ENCODE measurements at places on chromosomes 6 and 20.

DNA sequence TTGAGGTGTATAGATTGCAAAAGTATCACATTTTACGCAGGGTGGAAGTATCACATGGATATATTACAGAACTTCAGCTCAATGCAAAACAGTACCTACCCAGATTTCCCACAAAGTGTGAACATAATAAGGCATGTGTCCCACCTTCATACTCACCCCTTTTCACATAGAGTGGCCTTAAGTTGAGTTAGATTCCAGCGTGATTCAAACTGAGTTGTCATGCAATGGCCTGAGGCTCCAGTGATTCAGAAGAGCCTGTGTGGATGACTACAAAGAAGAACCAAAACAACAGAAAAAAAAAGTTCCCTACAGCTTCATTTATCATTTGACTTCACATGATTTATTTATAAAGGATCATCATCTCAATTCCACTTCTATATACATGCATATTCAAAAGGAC is 309.7 kb downstream of the SLC35F1 start:
- DNase-seq, result peak; percentile 88

- DNase-seq, result peak; percentile 93
Observed at GRCh38 chr6:6969761-6970223, 138.0 kb upstream of the RREB1 start.

DNA sequence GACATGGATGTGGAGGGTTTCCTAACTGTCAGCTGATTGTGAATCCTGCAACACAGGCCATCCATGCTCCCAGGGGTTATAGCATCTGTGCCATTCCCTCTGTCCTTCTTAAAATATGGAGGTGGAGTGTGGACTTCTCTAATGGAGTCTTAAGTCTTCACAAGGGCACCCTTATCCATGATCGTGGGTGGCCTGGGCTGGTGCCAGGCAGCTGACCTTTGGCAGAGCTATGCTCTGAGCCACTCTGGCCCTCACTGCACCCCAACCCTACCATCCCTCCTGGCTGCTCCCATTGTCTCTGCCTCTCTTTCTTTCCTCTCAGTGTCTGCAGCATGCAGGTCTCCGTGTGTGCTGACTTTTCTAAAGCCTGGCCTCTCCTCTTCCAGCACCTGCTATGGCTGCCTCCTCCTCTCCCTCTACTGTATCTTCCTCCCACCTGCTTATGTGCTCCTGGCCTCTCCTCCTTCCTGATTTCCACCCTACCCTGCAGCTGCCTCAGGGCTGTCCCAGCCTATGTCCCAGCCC is 11.2 kb upstream of the PCMTD2 start:
- no peak for DNase-seq

DNA sequence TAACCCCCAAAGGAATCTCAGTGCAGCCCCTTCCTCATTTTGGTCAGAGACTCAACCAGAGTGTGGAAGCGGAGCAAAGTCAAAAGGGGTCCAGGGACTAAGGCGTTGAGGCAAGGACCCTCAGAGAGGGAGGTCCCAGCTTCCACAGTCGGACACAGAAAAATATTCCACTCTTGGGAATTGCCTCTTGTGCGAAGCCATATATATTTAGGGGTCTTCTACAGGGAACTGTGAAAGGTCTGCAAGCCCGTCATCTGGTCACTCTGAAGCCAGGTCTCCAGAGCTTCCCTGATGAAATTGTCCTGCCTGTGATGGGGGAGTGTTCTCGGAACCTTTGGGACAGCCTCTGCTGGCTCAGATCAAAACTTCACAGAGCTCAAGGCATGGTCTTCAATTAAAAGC is 160.8 kb downstream of the TBXT start:
- no peak for DNase-seq

GRCh38 chr6:156699017-156699421 is 78.2 kb upstream of the ARID1B start:
- peak; percentile 96 for DNase-seq

DNA sequence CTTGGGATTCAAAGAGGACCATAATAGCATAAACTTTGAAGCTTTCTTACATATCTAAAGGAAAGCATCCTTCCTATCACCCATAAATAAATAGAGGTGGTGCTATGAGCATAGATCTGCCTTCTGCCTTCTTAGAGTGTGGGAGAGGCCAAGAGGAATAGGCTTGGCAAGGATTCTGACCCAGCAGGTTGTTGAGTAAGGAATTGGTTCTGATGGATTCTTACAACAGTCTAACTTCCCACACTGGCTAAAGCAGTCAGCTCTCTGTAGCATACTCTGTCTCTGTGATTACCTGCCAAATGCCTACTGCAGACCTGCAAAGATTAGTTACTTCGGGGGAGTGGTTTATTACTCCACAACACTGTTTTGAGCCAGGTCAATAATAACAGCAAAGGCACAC is 198.0 kb upstream of the RAB32 start:
- DNase-seq, result peak; percentile 37

GRCh38 chr6:144295211-144295610 is 10.1 kb downstream of the UTRN start:
- DNase-seq, result no peak

- no peak for DNase-seq
Observed at GRCh38 chr6:162271922-162272321, 455.6 kb downstream of the PRKN start.

DNA sequence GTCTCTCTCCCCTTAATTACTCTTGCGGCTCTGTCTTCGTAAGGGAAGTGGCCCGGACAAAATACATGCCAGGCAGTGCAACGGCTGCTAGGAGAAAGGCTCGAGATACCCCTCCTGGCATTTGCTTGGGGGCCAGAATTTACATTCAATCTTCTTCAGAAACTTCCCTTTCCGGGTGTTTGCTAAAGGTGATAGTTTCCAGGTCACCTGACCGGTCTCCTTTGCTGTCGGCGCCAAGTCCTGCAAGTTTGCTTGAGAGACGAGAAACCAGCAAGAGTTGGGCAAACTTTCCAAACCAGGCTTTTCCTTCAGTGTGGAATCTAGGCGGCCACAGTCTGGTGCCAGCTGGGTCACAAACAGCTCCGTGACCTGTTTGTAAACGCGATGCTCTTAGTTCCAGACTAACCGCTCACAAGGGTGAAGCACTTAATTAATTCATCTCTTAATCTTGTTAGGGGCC is 563 bp upstream of the SRSF3 start:
- DNase-seq, result peak; percentile 54

GRCh38 chr6:835476-836160 is 142.7 kb upstream of the EXOC2 start:
- DNase-seq, result peak; percentile 8

GRCh38 chr6:37354526-37355384 is 972 bp downstream of the RNF8 start:
- DNase-seq, result peak; percentile 41

DNA sequence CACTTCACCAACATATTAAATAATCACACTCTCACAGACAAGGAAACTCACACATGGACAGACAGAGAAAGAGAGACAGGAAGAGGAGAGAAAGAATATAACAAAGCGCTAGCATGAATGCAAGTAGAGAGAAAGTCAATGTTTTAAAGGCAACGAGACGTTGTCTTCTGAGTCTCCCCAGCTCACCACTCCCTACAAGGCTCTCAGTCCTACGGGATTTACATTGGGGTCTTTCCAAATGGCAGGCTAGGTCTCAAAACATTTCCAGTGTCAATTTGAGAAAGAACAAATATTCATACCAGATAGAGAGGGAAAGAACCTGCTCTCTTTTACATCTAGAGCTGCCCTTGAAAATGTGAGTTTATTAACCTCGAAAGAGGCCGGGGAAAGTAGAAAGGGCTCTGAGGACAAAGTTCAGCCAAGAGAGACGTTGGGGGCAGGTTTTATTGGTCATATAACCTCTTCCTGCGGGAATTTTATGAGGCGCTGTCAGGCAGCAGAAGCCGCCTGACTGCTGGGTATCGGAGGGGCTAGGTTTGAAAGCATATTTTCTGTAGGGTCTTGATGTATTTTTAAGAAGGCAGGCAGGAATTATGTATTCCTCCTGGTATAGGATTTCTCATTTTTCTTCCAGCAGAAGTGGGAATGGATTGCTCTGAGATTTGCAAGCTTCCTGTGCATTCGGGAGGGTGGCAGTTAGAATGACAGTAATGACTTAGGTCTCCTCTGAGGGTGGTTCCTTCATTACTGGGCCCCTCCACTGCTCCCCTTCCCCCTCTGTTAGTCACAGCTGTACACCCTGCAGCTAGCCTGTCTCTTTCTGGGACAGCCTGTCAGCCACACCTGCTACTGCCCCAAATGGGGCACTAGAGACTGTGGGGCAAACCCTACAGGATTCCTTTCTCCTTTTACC is 34.4 kb upstream of the KIF16B start:
- no peak for DNase-seq

DNA sequence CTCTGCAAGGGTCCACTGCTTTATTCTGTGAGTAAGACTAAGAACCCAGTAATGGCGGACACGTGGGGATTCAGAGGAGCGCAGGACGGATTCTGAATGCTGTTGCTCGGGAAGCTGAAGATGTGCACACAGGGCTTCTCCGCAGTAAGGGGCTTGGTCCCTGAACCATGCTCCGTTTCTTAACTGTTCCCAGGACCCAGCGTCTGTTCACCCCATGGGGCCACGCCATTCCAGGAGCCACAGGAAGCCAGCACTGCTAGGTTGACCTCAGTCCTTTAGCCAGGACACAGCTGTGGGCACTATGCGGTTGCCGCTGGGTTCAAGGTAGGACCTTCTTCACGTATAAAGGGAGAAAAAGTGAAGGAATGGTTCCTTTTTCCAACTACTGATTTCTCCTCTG is 59.8 kb downstream of the IRF4 start:
- DNase-seq, result no peak

- DNase-seq, result no peak
Observed at GRCh38 chr20:34989118-34989517, 33.5 kb downstream of the MYH7B start.

DNA sequence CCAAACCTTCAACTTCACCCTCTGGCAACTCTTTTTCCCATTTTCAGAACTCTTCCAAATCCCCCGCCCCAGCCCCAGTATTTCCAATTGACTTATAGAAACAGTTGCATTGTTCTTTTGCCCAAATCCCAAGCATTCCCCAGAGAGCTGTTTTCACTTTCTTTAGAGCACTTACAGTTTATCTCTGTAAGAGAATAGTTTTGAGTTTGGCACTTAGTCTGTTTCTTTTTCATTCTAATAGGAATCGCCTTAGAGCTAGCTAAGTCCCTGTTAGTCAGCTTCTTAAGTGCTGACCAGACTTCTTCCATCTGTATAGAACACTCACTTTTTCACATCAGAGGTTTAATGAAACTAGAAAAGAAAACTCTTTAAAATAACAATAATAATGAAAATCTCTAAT is 374.2 kb upstream of the FLRT3 start:
- no peak for DNase-seq

- DNase-seq, result no peak
Observed at GRCh38 chr6:167400482-167401138, 75.7 kb downstream of the TTLL2 start.

DNA sequence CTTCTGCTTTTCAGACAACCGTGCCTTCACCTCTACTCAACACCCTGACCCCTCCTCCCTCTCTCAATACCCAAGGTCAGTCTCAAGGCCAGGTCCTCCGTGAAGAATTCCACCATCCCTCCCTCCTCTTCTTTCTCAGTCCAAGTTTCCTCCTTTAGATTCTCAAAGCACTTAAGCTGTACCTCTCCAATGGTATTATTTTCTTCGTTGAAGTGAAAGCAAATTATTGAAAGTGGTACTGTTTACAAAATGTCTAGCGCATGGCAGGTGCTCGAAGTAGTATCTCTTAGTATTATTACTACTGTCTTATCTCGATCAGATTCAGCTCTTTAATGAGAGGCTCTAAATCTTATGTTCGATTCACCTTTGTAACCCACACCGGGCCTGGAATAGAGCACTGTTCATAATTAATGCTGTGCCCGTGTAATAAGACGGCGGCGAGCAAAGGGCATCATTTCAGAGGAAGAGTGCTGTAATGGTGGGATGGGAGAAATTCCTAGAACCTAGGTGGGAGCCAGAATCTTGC is 593 bp upstream of the RALGAPB start:
- no peak for DNase-seq

DNA sequence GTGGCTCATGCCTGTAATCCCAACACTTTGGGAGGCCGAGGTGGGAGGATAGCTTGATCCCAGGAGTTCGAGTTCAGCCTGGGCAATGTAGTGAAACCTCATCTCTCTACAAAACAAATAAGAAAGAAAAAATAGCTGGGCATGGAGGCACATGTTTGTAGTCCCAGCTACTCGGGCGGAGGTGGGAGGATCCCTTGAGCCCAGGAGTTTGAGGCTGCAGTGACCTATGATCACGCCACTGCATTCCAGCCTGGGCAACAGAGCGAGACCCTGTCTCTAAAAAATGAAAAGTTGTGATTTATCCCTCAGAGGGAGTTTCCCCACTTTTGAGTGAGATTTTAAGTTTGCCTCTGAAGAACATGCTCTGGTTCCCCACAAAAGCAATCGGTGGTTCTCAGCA is 17.4 kb upstream of the BMP7 start:
- DNase-seq, result no peak

GRCh38 chr20:10177326-10177725 is 41.3 kb upstream of the SNAP25 start:
- DNase-seq, result no peak

DNA sequence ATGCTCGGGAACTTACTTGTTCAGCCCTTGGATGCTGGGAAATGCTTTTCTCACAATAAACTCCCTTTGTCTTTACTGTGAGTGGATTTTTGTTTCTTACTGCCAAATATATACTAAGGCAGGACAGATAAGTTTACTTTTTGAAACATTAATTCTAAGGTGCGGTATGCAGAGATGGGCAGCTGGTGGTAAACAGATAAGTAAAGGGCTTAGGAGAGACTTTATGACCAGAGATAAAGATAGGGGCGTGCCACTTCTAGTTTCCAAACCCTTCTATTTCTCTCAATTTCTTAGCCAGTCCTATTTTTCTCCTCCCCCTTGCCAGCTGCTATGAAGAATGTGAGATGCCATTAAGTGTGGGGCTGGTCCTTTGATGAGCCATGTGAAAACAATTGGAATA is 16.3 kb downstream of the SAMD3 start:
- no peak for DNase-seq

DNA sequence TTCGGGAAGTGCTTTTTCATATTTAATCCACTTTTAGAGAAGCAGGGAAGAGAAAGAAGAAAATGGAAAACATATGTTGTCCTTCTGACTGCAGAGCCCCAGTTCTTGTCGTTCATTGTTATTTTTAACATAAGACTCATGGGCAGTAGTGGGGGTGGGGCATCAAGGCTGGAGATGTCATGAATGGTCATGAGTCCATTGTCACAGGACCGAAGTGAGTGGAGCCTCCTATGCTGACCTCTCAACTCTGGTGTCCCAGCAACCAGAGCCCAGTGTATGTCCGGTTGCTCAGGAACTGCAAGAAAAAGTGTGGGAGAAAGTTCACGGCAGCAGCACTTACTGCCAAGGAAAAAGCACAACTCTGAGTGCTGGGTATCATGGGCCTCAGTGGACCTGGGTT is 108.6 kb downstream of the BANF2 start:
- DNase-seq, result no peak

DNA sequence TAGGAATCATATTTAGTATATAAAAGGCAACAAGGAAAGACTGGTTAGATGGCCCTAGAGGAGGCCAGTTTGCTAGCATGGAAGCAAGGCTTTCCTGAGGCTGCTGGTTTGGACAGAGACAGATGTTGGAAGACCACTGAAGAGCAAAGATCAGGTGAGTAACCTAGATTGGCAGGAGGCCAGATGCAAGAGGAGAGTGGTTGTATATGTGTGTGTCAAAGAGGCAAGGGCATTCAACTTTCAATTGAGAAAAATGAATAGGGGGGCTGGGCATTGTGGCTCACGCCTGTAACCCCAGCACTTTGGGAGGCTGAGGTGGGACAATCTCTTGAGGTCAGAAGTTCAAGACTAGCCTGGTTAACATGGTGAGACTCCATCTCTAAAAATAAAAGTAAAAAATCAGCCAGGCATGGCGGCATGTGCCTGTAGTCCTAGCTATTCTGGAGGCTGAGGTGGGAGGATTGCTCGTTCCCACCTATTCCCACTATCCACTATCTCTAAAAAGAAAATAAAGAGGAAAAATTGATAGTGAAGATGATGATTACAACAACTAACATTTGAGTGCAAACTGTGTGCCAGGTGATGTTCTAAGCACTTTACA is 79.8 kb downstream of the PRDM1 start:
- DNase-seq, result peak; percentile 53
